ENCODE measurements at places on chromosomes 12 and 14. TPM values are rescaled to one million over a fixed set of nuclear protein-coding genes. Genes with fewer than 3 reads are reported as not detected.

ACOT6 gene
- not detected for total RNA-seq

DNA sequence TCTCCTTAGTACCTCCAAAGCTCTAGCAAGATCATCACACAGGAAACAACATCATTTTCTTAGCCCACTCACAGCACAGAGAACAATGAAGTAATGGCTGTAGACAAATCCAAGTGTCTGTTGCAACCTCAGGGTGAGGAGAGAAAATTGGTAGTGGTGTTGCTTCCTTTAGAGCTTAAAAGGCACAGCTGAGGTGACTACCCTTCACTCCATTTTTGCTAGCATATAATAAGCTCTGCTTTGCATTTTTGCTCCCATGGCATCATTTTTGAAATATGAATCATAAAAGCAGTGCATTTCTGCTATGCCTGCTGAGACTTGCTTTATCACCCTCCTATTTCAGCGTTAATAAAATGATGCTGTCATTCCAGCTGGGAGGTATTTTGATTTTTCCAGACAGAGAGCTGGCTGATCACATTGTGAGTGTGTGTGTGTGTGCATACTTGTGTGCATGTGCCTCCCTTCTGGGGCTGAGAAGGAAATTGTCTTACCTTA, 18.5 kb upstream of the PCNX1 start:
- DNase-seq = no peak

GRCh38 chr12:119715268-119715620, 47.3 kb downstream of the PRKAB1 start:
- DNase-seq = no peak

KRT71 gene
- total RNA-seq = not detected

KRT82 gene
- not detected for total RNA-seq

DNA sequence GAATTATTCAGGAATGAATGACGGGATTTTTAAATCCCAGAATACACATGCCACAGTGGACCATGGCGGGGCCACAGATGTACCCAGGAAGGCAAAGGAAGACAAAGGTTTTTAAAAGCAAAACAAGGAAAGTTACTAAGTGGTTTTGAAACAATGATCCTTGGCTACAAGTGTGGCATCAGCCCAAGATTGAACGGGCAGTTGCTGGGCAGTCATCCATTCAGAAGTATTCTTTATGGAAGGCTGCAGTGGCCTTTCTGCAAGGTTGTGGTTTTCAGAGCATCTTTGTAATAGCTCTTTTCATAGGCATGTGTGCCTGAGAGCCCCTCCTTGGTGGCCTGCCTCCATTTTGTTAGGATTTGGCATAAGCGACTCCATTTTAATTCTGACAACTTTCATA, 13.4 kb upstream of the IFI27 start:
- DNase-seq = no peak

GRCh38 chr14:45641541-45641940, 388.5 kb upstream of the MIS18BP1 start:
- no peak for DNase-seq

DNA sequence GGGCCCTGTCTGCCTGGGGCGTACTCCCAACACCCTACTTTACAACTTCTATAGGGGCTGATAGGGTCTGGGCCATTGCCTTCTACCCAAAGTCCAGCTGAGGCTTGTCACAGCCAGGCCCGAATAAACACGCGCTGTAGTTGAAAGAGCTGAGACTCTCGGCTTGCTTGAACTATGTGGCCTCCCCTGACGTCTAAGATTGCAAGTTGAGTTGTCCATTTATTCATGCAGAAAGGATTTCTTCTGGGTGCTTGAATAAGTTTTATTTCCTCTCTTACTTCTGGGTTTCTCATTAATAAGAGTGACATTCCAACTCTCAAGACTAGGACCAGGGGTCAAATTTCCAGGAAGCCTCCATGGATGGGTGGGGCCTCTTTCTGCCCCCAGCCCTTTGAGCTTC, 74.4 kb upstream of the VRK1 start:
- DNase-seq = no peak

FGD4 gene
- 4.2 TPM for total RNA-seq

DNA sequence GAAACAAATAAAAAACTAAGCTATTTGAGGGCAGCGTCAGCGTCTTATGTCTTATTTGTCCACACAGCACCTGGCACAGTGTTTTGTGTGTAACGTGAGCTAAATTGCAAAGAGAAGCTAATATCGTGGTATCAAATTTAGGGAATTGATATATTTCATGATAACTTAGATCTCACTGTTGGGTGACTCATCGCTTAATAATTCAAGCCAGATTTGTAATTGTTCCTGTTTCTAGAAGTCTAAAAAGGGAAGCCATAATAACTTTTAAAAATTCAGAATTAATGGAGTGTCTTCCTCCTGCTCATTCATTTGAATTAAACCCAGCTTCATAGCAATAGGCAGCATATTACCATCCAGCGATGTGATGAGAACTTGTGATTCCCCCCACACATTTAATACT, 214.7 kb downstream of the PDZRN4 start:
- no peak for DNase-seq

EGLN3 gene
- 14.3 TPM for total RNA-seq

GNS gene
- 127 TPM for total RNA-seq

GRCh38 chr14:22313172-22313801, 275.7 kb downstream of the DAD1 start:
- no peak for DNase-seq

DNA sequence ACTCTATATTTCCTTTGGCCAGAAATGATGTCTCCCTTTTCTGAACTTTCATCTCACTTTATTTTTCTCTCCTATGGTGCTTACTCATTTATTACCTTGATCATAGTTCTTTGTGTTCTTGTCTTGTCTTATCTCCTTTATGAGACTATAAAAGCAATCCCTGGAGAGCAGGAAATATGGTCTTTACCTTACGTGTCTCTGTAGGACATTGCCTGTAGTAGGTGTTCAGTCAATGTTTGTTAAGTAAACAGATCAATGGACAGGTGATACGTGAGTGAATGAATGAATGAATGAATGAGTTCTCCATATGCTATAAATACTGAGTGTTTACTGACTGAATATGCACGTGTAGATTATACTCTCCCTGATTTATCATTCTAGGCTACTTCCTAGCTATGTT, 193.7 kb upstream of the HMGA2 start:
- DNase-seq = no peak

GRCh38 chr14:101072070-101072469, 168.5 kb upstream of the RTL1 start:
- no peak for DNase-seq

SOX5 gene
- not detected for total RNA-seq

GNB3 gene
- total RNA-seq = 1.5 TPM

- no peak for DNase-seq
Measured at GRCh38 chr14:24145690-24146452, 539 bp downstream of the PSME2 start.

- no peak for DNase-seq
Measured at GRCh38 chr12:130922511-130922953, 31.2 kb upstream of the ADGRD1 start.

FOXG1 gene
- total RNA-seq = not detected

DNA sequence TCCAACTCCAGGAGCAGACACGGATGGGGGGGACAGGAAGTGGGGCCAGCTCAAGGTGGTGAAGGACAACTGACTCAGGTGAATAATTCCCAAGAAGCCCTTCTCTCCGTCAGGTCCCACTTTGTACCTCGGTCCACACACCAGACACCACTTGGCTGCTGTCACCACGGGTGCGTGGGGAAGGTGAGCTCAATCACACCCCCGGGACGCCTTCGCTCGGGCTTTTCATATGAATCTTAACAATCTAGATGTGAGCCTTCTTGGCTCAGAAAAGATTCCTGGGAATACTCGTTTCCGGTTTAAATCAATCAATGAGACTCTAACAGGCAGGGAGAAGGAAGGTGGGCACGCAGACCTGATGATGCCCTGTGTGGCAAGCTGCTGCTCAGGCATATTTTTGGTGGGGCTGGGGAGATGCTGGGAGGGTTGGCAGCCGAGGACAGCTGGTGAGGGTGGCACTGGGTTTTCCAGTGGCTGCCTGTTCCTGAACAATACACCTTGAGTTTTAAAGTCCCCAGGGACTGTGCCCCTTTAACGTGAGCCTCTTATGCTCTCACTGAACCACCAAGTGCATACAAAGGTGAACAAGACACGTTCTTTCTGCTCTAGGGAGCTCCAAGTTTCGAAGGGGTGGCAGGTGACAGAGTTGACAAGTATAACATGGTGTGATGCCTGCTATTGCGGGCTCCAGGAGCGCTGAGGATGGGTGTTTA, 5.1 kb downstream of the TESC start:
- DNase-seq = no peak

CD27 gene
- total RNA-seq = not detected

FBLN5 gene
- total RNA-seq = 2.4 TPM

DNA sequence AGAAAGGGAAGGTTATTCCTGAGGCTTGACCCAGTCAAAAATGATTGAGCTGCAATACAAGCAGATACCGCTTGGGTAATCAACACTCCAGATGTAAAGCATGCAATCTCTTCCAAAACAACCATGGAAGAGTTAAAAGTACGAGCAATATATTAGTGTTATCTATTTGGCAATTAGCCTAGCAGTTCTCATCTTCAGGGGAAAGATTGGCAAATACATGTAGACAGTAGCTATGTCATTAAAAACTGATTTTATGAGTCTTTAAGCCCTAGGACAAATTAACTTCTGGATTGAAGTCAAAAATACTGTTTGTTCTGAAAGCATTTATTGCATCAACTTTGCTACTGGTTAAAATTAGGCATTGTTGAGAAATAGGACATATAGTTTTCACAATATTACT, 9.3 kb upstream of the GYS2 start:
- DNase-seq = no peak

ANKS1B gene
- 0.10 TPM for total RNA-seq

DNA sequence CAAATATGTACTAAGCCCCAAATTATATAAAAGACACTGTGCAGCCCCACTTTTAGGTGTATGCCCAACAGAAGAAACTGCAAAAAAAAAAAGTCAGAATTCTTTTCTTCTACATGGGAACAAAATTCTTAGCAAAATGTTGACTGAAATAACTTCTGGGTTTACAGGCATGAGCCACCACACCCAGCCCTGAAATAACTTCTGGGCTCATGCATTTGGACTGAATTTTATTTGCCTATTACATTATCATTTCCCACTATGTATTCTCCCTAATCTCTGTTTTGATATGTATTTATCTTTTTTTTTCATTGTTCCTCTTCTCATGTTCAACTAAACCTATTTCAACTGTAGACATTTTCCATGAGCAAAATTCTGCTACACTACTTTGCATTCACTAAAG, 169.2 kb downstream of the GRIN2B start:
- DNase-seq = no peak

DNA sequence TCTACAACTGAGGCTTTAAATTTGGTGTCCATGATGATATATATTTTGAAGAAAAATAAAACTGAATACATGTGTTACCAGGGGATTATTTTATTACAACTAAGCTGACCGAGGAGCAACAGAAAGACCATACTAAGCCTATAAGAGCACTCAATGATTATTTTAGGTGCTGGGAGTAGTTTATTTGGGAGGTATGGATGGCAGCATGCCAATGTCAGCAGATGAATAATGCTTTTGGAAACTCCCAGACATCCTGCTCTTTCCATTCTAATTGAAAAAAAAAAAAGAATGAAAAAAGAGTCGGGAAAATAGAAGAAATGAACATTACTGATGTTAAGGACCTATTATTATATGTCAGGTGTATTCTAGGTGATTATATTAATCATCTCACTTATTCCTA, 441.2 kb downstream of the BTG1 start:
- DNase-seq = no peak

FOXA1 gene
- total RNA-seq = 29.6 TPM

DNA sequence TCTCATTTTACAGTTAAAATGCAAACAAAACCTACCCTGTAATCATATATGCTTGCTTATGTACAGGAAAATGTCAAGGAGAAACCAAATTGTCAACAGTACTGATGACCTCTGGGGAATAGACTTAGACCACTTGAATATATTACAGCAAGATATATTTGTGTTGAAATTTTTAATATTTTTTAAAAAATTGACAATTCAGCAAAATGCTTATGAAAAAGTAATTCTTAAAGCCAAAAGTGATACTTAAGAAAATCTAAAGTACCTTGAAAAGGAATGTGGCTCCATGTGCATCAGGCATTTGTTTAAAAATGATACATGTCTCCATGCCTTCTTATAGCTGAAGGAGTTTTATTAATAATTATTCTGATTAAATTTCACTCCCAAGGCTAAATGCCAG, 49.2 kb downstream of the PTPN21 start:
- no peak for DNase-seq

LMBR1L gene
- total RNA-seq = 35.6 TPM

- DNase-seq = no peak
Measured at GRCh38 chr14:69323999-69324282, 64.0 kb downstream of the GALNT16 start.

DNA sequence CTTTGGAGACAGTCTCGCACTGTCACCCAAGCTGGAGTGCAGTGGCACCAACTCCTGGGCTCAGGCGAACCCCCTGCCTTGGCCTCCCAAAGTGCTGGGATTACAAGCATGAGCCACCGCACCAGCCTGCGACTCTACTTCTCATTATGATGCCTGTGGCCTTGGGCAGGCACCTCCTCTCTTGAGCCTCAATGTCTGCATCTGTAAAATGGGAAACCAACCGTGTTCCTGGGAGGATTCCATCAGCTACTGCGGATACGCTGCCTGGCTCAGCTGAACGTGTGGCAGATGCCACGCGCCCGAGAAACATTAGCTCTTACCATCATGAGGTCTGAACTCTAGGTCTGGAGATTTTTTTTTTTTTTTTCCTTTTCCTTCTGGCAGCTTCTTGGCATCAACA, 5.8 kb downstream of the TESC start:
- DNase-seq = no peak

DNA sequence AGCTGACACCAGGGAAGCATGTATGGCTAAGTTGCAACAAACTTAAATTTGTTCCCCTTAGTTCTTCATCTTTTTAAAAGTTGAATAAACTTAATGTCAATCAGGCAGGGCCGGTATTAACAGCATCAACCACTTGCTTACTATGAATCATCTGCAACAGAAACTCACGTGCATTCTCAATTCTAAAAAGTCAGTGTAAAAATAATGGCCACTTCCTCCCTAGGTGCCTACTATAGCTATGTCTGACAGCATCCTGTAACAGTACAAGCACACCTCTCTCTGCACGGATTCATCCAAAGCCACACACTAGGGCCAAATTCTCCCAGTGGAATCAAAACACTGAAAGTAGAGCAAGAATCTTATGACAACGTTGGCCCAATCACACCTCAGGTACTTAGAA, 48.6 kb downstream of the PPP1R36 start:
- no peak for DNase-seq

PMCH gene
- total RNA-seq = not detected

RNASE3 gene
- total RNA-seq = not detected

- DNase-seq = no peak
Measured at GRCh38 chr14:61653507-61653906, 41.8 kb upstream of the HIF1A start.

GRCh38 chr12:12495536-12495935, 67.1 kb downstream of the DUSP16 start:
- no peak for DNase-seq

NTN4 gene
- total RNA-seq = 86.7 TPM

All from NCI-H460 (cell line).